PC-3 (cell line): ENCODE measurements at places on chromosomes 11 and 22. TPM values are rescaled to one million over a fixed set of nuclear protein-coding genes. Genes with fewer than 3 reads are reported as not detected.

Gene OR4P4
- total RNA-seq, result not detected in 2 replicates

Gene ANO3
- total RNA-seq, result not detected in 2 replicates

Gene CDC42BPG
- total RNA-seq, result 14.5 and 30.5 TPM in 2 replicates

Gene APOL5
- total RNA-seq, result not detected in 2 replicates

Gene FADS1
- total RNA-seq, result 79.4 and 84.4 TPM in 2 replicates

Gene ZNRD2
- 126 and 206 TPM in 2 replicates for total RNA-seq

Gene TBX10
- total RNA-seq, result not detected in 2 replicates

Gene VWCE
- total RNA-seq, result 0.15 and 0.35 TPM in 2 replicates

Gene RNF169
- total RNA-seq, result 20.4 and 20.8 TPM in 2 replicates

Gene FAM111B
- total RNA-seq, result 22.5 and 26.7 TPM in 2 replicates

Gene DENND6B
- 1.1 and 1.7 TPM in 2 replicates for total RNA-seq

Gene MPZL3
- total RNA-seq, result 7.0 and 8.4 TPM in 2 replicates

Gene PLAAT4
- 5.4 and 5.6 TPM in 2 replicates for total RNA-seq

Gene UBE2L6
- total RNA-seq, result 16.5 and 17.3 TPM in 2 replicates

Gene MAPK11
- 7.0 and 7.6 TPM in 2 replicates for total RNA-seq

Gene SMIM35
- not detected in 2 replicates for total RNA-seq

Gene ANO9
- total RNA-seq, result 16.6 and 22.5 TPM in 2 replicates

Gene UCP2
- 6.4 and 11.9 TPM in 2 replicates for total RNA-seq

Gene TMEM45B
- 24.0 and 30.4 TPM in 2 replicates for total RNA-seq

Gene ROBO4
- 1.6 and 9.7 TPM in 2 replicates for total RNA-seq

Gene TRIM6
- 10.1 and 12.6 TPM in 2 replicates for total RNA-seq

Gene SCUBE2
- total RNA-seq, result 0.18 TPM in 1 of 2 replicates, not detected in the other

Gene SCARF2
- total RNA-seq, result 2.7 and 5.4 TPM in 2 replicates

Gene RASGRP2
- total RNA-seq, result not detected in 2 replicates

Gene CHRM1
- total RNA-seq, result not detected in 2 replicates

Gene HEPHL1
- 3.3 and 4.4 TPM in 2 replicates for total RNA-seq

Gene OR4A16
- total RNA-seq, result not detected in 2 replicates

Gene POTEH
- total RNA-seq, result not detected in 2 replicates

Gene ANKRD42
- 6.6 and 11.2 TPM in 2 replicates for total RNA-seq

Gene INS
- not detected in 2 replicates for total RNA-seq

Gene OR10A2
- total RNA-seq, result not detected in 2 replicates

Gene SHANK2
- total RNA-seq, result 33.2 and 45.0 TPM in 2 replicates

Gene CBLIF
- not detected in 2 replicates for total RNA-seq

Gene CKAP5
- 86.4 and 91.1 TPM in 2 replicates for total RNA-seq

Gene OR8G5
- 0.26 and 0.46 TPM in 2 replicates for total RNA-seq
